ENCODE measurements at places on chromosomes 5 and 9.

DNA sequence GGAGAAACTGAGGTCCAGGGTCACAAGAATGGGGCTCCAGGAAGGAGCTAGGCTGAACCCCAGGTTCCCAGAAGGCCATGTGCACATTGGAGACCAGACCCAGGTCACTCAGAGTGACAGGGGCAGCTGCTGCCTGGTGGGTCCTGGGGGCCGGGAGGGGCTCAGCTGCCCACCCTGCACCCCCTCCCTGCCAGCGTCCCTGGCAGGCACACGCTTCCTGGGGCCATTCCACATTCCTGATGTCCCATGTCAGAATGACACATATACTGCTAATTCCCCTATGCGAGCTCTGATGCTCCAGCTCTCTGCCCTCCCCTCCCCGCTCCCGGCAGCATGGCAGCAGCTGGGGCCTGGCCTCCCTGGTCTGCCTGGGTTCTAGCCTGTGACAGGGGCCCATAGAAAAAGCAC, 14.0 kb downstream of the FGFR4 start:
- no peak for DNase-seq

DNA sequence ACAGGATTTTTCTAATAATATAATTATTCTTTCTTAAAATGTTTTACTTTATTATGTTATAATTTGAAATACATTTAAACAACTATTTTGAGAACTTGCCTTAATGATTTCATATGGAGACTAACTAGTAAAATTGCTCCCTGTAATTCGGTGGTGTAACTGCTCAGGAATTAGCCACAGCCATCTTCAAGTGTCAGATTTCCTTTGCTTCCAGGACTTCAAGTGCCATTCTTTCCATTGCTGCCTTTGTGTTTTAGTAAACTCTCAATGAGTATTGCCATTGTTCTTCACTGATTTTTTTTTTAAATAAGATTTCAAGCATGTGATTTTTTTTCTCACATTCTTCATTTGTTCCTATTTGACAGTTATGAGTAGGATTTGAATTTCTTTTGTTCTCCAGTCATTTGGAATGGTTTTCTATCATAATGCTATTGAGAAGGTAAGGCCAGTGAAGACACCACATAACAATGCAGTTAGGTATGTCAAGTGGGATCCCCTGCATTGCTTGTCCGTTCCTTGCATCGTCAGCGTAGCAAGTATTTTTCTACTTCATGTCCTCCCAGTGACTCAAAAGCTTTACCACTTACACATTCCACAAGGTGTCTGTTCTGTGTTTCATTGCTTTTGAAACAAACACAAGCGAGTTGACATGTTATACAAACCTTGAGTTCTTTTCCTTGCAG, 83.7 kb downstream of the LNPEP start:
- no peak for DNase-seq

- no peak for DNase-seq
Observed at GRCh38 chr5:140324041-140324600, 21.2 kb upstream of the PFDN1 start.

- DNase-seq: no peak
Observed at GRCh38 chr5:143877196-143877595, 65.2 kb downstream of the HMHB1 start.

- DNase-seq: no peak
Observed at GRCh38 chr5:152400846-152401245, 4.2 kb downstream of the NMUR2 start.

- no peak for DNase-seq
Observed at GRCh38 chr5:94891972-94892371, 273.5 kb downstream of the SLF1 start.
